T-helper 17 cell (primary cell): ENCODE measurements at places on chromosomes 12 and 14.

GRCh38 chr14:33516898-33517436 lies 433.9 kb downstream of the EGLN3 start:
- H3K27ac ChIP-seq = no peak overlapping the region
- peaks cover 6% of the 10 kb centered on the region for H3K27me3 ChIP-seq
- no peak for DNase-seq
- H3K36me3 ChIP-seq = no peaks in the 10 kb centered on the region
- no peaks in the 10 kb centered on the region for H3K4me1 ChIP-seq

DNA sequence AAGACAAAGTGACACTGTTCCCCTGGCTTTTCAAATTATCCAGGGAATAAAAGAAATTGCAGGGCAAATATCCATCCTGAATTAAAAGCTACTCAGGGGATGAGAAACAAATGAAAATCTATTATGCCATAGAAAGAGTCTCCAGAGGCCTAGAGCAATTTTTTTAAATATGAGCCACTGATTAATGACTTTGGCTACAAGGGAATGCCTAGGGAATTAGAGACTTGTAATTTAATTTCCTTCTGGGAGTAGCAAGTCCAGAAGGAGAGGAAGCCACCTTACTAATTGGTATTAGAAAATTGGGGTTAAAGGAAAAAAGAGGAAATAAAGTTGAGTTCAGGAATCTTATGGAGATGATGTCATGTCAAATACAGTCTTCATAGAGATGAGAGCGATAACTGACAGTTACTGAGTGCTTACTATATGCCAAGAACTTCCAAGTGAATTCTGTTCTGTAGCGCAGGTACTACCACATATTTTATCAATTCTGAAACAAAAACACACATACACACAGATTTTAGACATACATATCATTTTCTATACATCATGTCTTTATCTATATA lies 304.4 kb downstream of the DUSP6 start:
- no peak overlapping the region for H3K4me3 ChIP-seq
- DNase-seq = no peak
- H3K4me1 ChIP-seq = peaks cover 6% of the 10 kb centered on the region
- no peak overlapping the region for H3K27ac ChIP-seq

- peaks cover 12% of the 10 kb centered on the region for H3K4me1 ChIP-seq
- H3K4me3 ChIP-seq = no peak overlapping the region
- no peaks in the 10 kb centered on the region for H3K36me3 ChIP-seq
Measured at GRCh38 chr12:50612882-50613281, 108.1 kb downstream of the DIP2B start.

DNA sequence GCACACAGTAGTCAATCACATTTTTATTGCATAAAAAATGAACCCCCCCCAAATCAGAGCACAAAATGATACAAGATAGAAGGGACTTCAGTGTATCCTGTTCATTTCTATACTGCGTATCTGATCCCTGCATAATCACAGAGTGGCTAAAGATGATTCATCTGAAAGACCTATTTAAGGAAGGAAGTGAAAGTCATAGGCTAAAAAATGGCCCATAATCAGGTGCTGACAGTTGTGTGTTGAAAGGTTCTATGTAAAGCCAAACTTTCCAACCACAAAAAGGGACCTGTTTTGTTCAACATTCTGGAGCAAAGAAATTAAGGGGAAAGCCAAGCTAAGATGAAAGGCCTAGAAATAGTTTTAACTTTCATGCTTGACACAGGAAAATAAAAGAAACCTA lies 147.8 kb upstream of the ATP2B1 start:
- H3K27ac ChIP-seq = peak overlapping the region; percentile 99
- H3K27me3 ChIP-seq = no peaks in the 10 kb centered on the region
- H3K4me3 ChIP-seq = no peak overlapping the region

- H3K4me3 ChIP-seq = peak within 1 kb of the TSS; percentile 87
- no peaks in the 10 kb centered on the region for H3K36me3 ChIP-seq
- no peaks in the 10 kb centered on the region for H3K27me3 ChIP-seq
- peak; percentile 59 for DNase-seq
- H3K27ac ChIP-seq = no peak within 1 kb of the TSS
Measured at GRCh38 chr12:56079723-56080555, at the start of gene ERBB3. Gene ERBB3, plus strand, starts transcription at chr12:56080165. Its CDS starts 136 bp downstream, at chr12:56080301.

DNA sequence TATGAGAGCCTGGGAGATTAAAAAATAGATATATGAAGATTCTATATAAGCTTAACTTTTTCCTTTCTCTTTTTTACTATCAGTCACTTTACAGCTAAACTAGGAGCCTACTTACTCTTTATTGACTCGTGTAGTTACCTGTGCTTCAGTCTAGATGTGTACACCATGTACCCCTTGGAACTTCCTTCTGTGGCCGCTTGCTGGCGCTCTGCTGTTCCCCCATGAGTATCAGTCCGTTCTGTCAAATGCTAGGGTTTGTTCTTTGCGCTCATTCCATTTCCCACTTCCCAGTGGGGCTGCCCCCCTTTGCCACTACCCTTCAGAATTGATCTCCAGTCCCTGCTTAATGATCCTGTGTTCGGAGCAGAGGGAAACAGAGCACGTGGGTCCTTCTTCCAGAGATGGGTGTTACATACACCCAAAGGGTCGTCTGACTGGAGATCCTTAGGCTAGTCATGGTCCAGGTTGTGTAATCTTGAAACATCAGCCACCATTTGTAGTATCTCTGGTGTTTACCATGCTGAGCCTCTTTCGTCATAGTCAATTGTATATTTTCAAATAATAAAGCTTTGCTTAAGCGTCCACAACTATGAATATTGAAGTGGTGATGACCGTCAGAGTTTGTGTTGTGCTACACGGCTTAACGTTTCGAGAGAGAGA lies 160.0 kb downstream of the FBXL14 start:
- no peaks in the 10 kb centered on the region for H3K36me3 ChIP-seq
- peaks cover 7% of the 10 kb centered on the region for H3K4me1 ChIP-seq
- peak overlapping the region; percentile 68 for H3K27ac ChIP-seq
- DNase-seq = no peak
- no peaks in the 10 kb centered on the region for H3K27me3 ChIP-seq

GRCh38 chr12:53200458-53201176 lies 6.4 kb downstream of the ITGB7 start:
- peaks cover 16% of the 10 kb centered on the region for H3K36me3 ChIP-seq
- DNase-seq = no peak
- H3K4me3 ChIP-seq = peak overlapping the region; percentile 86
- H3K27ac ChIP-seq = peak overlapping the region; percentile 97

- peaks cover 82% of the 10 kb centered on the region for H3K27me3 ChIP-seq
- H3K4me1 ChIP-seq = no peaks in the 10 kb centered on the region
- no peak overlapping the region for H3K27ac ChIP-seq
- no peak for DNase-seq
- H3K36me3 ChIP-seq = peaks cover 9% of the 10 kb centered on the region
- H3K4me3 ChIP-seq = no peak overlapping the region
Measured at GRCh38 chr12:4960547-4960946, 50.8 kb downstream of the KCNA1 start.

- no peak overlapping the region for H3K27ac ChIP-seq
- H3K27me3 ChIP-seq = peaks cover 13% of the 10 kb centered on the region
- DNase-seq = no peak
- peaks cover 3% of the 10 kb centered on the region for H3K4me1 ChIP-seq
- H3K36me3 ChIP-seq = no peaks in the 10 kb centered on the region
Measured at GRCh38 chr14:60349663-60350365, 100.8 kb downstream of the PPM1A start.

DNA sequence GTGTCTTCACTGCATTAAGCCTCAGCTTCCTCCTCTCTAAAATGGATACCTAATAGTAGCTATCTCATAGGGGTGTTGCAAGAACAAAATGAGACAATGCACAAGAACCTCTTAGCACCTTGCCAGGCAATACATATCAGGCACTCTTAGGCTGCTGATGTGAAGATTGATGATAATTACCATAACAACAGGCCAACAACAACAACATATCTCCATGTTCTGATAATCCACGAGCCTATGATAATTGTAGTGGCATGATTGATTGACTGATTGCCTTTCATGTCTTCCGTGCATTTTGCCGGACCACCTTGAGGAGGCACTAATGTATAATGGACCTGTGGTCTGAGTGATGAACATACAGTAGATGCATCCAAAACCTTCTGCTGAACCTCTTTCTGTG lies 50.7 kb upstream of the WSCD2 start:
- DNase-seq = no peak
- H3K4me3 ChIP-seq = no peak overlapping the region
- H3K27me3 ChIP-seq = peaks cover 26% of the 10 kb centered on the region
- no peak overlapping the region for H3K27ac ChIP-seq

DNA sequence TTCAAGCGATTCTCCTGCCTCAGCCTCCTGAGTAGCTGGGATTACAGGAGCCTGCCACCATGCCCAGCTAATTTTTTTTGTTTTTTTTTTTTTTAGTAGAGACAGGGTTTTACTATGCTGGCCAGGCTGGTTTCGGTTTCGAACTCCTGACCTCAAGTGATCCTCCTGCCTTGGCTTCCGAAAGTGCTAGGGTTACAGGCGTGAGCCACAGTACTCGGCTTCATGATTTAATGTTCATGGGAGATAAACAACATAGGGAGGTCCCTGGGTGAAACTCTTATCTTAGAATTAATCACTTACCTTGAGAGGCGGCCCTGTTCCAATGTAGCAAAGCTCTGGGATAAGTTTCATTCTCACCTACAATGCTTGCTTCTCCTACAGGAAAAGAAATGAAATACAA lies 48.3 kb downstream of the SEL1L start:
- H3K27ac ChIP-seq = peak overlapping the region; percentile 84
- H3K36me3 ChIP-seq = peaks cover 7% of the 10 kb centered on the region
- H3K27me3 ChIP-seq = no peaks in the 10 kb centered on the region
- no peak overlapping the region for H3K4me3 ChIP-seq
- DNase-seq = no peak
- peaks cover 5% of the 10 kb centered on the region for H3K4me1 ChIP-seq

GRCh38 chr14:106024983-106025604 lies 498.7 kb downstream of the TMEM121 start:
- H3K27ac ChIP-seq = no peak overlapping the region
- H3K36me3 ChIP-seq = no peaks in the 10 kb centered on the region
- H3K4me1 ChIP-seq = peaks cover 5% of the 10 kb centered on the region
- no peak overlapping the region for H3K4me3 ChIP-seq
- no peaks in the 10 kb centered on the region for H3K27me3 ChIP-seq
- no peak for DNase-seq

DNA sequence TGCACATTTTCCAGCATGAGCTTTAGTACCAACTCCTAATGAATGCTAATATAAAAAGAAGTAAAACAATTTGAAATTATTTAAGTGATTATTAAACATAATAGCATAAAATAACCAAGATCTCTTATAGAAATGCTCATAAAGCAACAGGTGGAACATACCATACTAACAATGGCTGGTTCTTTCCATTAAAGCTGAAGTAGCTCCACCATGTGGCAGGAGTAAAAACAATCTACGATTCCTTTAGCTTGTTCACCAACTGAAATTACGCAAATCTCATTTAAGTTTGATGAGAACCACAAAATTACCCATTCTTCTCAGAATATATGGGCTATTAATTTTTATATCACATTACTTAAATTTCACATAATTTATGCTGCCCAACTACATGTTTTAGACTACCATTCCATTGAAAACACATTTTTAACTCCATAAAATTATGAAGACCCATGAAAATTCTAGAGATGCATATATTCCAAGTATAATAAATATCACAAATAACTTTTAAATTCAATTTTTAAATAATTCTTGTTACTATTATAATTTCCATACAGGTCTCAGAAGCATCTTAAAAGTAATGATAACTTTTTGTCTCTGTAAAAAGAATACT lies 213.6 kb downstream of the DAD1 start:
- H3K4me1 ChIP-seq = no peaks in the 10 kb centered on the region
- no peaks in the 10 kb centered on the region for H3K27me3 ChIP-seq
- DNase-seq = no peak
- no peaks in the 10 kb centered on the region for H3K36me3 ChIP-seq
- H3K27ac ChIP-seq = no peak overlapping the region
- H3K4me3 ChIP-seq = no peak overlapping the region

GRCh38 chr14:89794096-89794495 lies 160.4 kb downstream of the EFCAB11 start:
- H3K27ac ChIP-seq = no peak overlapping the region
- no peak overlapping the region for H3K4me3 ChIP-seq

- H3K4me3 ChIP-seq = no peak overlapping the region
- H3K36me3 ChIP-seq = no peaks in the 10 kb centered on the region
- no peak for DNase-seq
- H3K27ac ChIP-seq = no peak overlapping the region
- no peaks in the 10 kb centered on the region for H3K27me3 ChIP-seq
Measured at GRCh38 chr14:47471075-47471474, 204.3 kb downstream of the MDGA2 start.

DNA sequence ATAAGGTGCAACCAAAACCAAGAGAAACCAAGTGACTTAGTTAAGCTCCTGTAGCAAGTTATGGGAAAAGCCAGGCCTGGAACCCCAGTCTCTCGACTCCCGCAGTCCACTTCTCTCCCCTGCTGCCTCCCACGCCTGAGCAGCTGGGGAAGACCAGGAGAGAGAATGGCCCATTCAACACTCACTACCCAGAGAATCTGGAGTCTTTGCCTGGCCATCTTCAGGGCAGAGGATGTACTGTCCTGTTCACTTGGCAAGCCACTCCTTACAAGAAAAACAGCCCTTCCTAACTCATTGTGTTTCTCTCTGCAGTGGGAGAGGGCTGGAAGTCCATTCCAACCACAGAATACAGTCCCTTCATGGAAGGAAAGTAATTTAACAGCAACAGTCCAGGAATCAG lies 1.8 kb downstream of the PITPNM2 start:
- peaks cover 26% of the 10 kb centered on the region for H3K4me1 ChIP-seq
- H3K4me3 ChIP-seq = peak overlapping the region; percentile 91
- H3K36me3 ChIP-seq = peaks cover 3% of the 10 kb centered on the region
- H3K27ac ChIP-seq = peak overlapping the region; percentile 57
- H3K27me3 ChIP-seq = no peaks in the 10 kb centered on the region

DNA sequence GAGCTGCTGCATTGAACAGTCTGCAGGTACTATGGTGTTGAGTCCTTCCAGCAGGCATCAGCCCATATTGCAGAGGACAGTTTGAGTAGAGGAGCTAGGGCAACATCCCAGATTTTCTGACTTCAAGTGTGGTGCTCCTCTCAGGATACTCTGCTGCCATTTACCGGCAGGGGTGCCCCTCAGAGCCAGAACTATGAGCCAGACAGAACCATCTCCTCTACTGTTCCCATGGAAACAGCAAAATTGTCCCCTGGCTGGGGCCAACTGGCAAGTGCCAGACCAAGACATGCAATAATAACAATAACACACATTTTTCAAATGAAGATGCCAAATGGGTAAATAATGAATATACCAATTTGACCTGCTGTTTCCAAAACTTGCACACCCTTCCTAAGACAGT lies 102.9 kb downstream of the ADCK1 start:
- H3K4me3 ChIP-seq = no peak overlapping the region
- no peak for DNase-seq
- H3K27ac ChIP-seq = no peak overlapping the region

GRCh38 chr14:94515426-94515825 lies 6.2 kb upstream of the SERPINA12 start:
- no peaks in the 10 kb centered on the region for H3K4me1 ChIP-seq
- no peak overlapping the region for H3K27ac ChIP-seq
- H3K36me3 ChIP-seq = peaks cover 2% of the 10 kb centered on the region
